ACHN (cell line): ENCODE measurements at places on chromosomes 1 and 21.

GRCh38 chr1:206461602-206462455 lies 8.4 kb upstream of the IKBKE start:
- peak; percentile 78 for DNase-seq

DNA sequence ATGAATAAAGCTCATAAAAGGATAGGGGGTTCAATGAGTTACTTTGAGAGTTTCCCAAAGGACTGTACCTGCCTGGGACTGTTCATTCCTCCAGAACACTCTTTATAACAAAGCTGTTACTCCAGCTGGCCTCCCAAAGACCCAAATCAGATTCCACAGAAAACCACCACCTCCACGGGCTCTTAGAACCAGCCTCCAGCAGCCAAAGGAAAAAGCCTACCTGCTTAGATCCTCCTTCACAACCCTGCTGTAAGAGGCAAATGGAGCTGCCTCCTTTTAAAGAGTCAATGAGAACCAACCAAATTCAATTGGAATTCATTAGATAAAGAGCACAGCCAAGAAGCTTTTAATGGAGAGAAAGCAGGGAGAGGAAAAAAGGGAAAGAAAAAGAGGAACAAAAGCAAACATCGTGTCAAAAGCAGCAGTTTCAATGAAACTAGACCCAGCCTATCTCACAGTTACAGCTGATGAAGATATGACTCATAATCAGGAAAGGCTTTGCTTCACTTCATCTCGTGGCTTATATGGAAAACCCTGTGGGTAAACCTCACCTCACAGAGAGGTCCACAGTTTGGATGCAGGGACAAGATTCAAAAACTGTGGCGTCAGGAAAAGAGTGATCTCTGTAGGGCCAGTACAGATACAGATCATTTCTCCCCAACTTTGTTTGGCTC lies 27.8 kb upstream of the FMO4 start:
- peak; percentile 22 for DNase-seq

- DNase-seq: no peak
Observed at GRCh38 chr1:94199398-94199797, 38.0 kb downstream of the ARHGAP29 start.

GRCh38 chr1:232123775-232124659 lies 497.4 kb downstream of the DISC1 start:
- DNase-seq: no peak

DNA sequence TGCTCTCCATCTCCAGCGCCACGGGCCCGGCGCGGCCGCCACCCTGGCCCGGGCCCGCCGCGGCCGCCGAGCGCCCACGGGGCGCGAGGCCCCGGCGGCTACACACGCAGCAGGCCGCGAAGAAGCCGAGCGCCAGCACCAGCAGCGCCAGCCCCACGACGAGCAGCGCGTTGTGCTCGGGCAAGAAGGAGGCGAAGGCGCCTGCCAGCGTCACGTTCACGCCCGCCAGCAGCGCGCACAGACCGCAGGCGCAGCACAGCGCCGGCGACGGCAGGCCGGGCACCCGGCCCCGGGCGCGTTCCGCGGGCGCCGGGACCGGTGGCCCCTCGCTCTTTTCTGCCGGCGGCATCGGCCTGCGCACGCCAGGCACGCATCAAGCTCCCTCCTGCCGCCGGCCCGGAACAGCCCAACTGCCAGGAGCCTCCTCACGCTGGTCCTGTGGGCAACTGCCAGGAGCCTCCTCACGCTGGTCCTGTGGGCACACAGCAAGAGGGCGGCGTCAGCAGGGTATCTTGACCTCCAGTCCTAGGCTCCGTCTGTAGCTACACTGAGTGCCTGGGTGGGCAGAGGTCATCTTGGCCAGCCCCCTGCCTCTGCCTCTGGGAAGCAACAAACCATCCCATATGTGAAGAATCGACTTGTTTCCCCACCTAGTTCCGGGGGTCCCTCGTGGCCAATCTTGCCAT lies 18.1 kb downstream of the KNCN start:
- DNase-seq: no peak

- no peak for DNase-seq
Observed at GRCh38 chr1:23169727-23170335, 1.2 kb upstream of the LUZP1 start.

DNA sequence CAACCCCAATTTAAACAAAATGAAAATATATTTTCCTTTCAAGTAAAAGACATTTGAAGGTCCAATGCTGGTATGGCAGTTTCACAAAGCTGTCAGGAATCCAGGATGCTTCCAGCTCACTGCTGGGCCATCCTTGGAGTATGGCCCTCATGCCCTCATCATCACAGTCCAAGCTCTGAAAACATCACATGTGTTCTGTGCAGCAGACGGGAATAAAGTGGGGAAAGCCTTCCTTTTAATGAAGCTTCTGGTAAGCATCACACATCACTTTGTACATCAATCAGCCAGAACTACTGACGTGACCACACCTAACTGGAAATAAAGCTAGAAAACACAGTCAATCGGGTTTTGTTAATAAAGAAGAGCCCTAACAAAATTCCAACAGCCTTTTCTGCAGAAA lies 22.7 kb downstream of the CDC42BPA start:
- no peak for DNase-seq

- no peak for DNase-seq
Observed at GRCh38 chr21:14876524-14876840, 188.3 kb downstream of the NRIP1 start.

DNA sequence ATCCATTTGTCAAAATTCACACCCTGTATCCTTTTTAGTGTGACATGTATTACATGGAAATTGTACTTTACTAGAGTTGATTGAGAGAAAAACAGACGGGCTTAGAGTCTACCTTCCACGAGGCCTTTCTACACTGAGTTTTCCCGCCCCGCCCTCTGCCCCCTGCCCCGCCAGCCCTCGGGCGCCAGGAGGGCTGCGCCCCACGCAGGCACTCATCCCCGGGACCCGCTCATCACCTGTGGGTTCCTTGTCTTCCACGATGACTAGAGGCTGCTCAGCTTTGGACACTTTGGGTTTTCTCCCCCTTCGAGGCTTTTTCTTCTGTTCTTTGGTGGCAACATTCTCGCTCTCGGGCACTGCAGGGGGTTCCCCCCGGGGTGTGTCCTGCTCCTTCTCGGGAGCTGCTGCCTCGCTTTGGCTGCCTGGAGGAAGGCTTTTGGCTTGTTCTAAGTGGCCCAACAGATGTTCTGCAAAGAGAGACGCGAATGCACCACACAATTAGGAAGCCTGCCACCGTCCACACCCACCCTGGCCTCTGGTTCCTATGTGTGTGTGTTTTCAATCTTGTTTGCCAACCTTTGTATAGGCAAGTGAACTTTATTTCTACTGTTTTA lies 39.6 kb downstream of the PRDM15 start:
- no peak for DNase-seq

DNA sequence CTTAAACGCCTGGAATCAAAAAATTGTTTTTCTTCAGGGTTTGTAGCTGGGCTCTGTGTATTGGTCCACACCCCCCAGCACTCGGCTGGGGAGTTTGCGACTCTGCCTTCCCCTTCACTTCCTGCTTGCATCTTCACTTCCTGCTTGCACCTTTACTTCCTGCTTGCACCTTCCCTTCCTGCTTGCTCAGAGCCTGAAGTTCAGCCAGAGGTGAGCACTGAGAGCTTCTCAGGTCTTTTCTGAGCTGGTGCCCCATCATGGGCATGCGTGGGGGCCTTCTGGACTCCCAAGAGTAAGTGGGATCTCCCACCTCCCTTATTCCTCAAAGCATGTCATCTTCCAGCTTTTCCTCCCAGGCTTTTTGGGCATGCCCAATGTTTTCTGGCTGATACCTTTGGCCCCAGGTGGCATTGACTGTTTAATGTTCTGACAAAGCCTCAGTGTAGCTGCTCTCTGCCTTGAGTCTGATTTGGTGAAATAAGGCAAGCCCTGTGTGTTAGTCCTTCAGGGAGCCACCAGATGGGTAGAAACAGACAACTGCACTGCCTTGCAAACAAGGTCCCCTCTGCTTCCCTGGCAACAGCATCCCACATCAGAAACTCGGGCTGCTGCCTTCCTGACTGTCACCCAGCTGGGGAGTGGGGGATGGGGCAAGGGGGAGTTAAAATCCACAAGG lies 3.5 kb downstream of the KRTAP10-2 start:
- DNase-seq: no peak

DNA sequence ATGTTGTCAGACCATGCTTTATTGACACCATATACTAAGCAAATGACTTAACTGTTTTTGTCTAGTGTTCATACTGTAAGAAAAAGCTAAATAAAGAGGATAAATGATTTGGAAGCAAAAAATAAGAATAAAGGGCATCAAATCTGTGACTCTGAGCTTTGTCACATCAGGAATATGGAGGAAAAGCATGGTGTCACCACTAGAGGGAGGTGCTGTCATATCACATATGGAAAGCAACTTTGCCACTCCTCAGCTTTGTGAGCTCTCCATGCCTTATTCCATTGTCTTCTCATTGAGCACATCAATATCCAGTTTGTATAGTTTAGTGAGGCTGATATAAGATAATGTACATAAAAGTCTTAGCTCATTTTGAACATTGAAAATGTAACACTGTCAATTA lies 20.8 kb upstream of the GBP1 start:
- DNase-seq: peak; percentile 64

DNA sequence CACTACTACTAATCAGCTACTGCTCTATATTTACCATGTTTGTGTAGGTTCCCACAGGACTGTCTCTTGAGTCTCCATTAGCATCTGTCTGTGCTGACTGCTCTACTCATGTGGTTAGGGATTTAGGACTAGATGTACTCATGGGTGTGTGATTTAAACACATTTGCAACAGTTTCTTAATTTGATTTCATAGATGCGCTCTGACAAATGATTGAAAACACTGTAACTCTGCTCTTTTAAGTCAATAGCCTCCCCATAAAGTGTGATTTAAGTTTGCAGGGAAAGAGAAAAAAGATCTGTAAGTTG lies 809.3 kb downstream of the NCAM2 start:
- DNase-seq: no peak

DNA sequence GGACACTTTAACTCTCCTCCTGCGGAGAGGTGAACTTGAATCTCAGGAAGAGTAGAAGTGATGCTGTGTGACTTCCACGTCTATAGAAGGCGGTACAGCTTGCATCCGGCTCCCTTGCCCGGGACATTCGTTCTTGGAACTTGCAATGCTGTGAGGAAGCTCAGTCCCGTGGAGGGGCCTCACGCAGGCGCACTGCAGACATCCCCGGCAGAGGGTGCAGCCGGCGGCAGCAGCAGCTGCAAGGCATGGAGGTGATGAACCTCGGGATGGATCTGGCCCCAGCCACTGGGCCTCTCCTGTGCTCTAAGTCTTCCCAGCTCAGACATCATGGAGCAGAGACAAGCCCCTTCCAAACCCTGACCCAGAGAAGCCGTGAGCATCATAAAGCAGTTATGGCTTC lies 61.8 kb upstream of the SOD1 start:
- DNase-seq: no peak

DNA sequence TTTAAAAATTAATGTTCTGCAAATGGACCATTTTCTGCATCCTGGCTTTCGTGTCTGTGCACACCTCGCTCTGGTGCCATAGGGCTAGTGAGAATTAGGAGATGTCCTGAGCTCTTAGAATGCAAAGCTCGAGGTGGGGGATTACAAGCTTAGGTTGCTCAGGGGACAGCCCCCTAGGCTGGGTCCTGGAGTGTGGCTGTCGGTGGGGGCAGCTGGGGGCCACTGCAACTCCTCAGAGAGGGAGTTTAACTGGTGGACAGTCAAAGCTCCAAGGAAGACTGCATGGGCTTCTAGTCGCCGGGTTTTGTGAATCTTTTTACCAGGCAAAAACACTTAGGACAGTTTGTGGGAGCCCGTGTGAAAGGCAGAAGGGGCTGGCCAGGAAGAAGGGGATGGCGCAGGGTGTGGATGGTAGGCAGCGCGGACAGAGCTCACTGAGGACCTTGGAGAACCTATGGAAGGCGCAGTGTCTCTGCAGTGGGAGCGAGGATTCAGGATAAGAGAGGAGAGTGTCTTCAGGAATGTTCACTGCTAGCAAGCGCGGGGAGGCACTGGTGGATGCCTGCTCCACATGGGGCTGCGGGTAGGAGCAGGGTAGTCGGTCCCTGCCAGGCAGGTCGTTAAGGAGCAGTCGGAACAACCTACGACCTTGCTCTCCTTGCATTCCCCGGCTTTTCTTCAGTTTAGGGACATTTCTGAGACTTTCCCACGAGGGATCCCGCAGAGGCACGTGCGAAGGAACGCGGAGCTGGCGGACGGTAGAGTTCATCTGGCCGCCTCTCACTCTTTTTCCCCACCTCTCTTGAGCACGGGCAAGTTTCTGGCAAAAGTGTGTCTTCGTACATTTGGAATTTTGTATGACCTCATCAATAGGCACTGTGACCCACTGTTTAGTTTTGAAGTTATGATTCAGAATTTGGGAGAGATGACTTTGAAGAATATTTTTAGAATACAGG lies 12.9 kb upstream of the KCNE1 start:
- peak; percentile 7 for DNase-seq

DNA sequence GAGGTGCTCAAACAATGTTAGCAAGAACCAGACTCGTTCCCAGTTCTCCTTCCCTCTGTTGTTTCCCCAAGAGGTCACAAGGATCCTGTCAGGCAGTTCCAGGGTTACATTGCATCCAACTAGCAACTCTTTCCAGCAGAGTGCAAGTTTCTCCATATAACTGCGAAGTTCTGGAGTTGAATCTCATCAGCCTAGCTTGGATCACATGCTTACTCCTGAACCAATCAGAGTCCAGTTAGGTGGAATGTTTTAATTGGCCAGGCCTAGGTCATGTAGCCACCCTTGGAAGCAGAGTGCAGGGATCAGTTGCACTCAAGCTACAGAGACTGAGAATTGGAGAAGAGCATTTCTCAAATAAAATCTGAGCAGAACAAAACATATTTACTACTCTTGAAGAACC lies 15.9 kb upstream of the PIK3R3 start:
- DNase-seq: no peak

- DNase-seq: no peak
Observed at GRCh38 chr21:45799765-45800338, 156.3 kb downstream of the PCBP3 start.

- DNase-seq: no peak
Observed at GRCh38 chr1:71656902-71657301, 576.1 kb upstream of the ZRANB2 start.

- no peak for DNase-seq
Observed at GRCh38 chr1:231500666-231501065, 27.8 kb upstream of the TSNAX start.

DNA sequence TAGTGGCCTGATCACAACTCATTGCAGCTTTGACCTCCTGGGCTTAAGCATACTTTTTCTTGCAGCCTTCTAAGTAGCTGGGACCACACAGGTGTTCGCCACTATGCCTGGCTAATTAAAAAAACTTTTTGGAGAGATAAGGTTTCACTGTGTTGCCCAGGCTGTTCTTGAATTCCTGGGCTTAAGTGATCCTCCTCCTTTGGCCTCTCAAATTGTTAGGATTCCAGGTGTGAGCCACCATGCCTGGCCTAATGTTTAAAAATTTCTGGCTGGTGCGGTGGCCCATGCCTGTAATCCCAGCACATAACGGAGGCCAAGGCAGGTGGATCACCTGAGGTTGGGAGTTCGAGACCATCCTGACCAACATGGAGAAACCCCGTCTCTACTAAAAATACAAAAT lies 24.4 kb downstream of the YTHDF2 start:
- no peak for DNase-seq

DNA sequence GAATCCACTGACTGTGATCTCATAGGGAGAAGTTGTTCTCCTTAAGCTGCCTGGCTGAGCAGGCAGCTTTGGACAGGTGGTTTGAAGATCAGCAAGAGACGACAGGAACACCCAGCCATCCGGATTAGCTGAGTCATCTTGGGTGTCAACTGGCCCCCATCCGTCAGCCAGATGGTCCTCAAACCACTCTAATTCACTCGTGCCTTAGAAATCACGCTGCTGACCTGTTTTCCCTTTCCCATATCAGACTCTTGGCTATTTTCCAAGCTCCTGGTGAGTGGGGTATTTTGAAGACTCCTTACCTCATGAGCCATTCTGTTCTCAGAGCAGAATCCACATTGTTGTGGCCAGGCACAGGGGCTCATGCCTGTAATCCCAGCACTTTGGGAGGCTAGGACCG lies 149.1 kb upstream of the L1TD1 start:
- DNase-seq: no peak
